ENCODE measurements at places on chromosomes 6 and 20.

DNA sequence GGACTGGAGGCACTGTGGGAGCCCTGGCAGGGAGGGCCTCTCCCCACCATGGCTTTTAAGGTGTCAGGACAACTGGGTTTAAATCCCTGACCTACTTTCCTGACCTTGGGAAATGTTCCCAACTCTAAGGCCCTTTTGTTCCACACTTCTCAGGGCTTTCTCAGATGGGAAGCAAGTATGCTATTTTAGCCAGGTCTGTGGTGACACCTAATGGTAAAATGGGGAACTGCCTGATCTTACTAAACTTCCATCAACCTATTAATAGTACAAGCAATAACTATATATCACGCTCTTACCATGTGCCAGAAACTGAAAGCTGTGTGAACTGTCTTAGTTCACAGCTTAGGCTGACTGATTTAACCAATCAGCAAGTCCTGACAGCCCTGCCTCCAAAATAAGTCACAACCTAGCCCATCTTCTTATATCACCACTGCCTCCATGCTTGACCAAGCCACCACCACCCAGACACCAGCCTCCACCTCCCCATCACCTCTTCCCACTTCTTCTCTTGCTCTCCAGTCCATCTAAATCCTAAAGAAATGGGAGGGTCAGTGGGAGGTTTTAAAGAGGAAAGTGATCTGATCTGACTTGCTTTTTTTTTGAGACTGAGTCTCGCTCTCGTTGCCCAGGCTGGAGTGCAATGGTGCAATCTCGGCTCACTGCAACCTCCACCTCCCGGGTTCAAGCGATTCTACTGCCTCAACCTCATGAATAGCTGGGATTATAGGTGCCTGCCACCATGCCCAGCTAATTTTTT is 6.9 kb upstream of the BLCAP start:
- DNase-seq: peak; percentile 71

DNA sequence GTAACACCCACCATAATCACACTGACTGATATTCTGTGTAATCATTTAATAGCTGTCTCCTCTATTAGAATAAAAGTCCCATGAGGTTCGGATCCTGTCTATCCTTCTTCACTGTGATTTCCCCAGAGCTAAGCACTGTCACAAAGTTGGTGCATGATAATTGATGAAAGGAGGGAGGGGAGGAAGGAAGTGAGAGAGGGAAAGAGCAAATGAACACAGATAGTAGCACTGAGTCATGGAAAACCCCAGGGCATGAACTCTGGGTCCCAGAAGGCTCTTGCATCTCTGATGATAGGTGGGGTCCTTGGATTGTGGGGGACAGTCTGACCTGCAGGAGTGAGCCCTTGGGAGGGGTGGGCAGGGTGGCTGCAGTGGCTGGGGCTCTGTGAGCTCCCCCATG is 294.1 kb downstream of the LRFN2 start:
- DNase-seq: no peak

DNA sequence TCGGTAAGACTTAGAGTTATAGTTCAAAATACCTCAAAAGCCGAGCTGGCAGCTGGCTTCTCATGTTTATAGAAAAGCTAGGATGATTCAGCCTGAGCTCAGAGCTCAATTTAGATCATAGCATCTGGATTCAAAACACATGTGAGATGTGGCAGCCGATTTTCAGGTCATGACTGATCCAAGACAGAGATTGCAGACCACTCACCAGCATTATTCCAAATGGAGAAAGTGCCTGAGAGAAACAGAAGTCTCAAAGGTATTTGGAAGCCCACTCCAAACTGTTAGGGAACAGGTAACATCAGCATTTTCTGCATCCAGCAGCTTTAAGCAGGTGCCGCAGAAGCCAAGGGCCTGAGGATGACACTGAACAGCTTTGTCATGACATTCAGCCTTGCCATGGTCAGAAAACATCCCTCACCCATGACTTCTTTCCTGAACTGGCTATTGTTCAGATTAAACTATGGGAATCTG is 102.2 kb downstream of the BACH2 start:
- no peak for DNase-seq

DNA sequence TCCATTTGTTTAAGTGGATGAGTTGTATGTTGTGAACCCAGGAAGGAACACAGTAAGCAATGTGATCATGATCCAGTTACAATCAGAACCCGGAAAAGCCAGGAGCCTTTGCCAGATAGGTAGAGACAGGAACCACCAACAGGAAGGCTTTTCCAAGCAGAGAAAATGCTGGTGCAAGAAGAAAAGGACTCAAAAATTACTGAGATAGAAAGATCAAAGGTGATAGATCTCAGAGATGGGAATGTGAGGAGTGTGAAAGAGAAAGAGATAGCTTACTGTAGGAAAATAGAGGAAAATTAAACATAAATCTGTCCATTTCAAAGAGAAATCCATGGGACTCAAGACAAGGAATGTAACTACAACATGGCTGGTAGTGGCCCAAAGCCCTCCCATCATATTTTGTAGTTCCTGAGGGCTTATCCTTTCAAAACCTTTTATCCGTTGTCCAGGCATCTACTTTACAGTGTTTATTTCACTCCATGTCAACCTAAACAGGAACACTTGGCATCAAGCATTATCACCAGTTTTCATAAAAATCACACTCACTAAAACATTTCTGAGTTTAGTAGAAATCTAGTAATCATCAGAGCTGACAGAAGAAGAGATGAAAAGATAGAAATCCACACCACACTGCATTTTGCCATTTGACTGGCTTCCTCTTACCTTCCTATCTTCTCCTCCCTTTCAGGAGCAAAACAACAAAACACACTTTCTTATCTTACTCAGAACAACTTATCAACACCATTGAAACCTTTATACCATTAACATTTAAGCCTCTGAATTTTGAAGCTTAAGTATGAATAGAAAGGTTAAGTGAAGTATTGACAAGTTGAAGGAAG is 44.5 kb upstream of the STXBP5 start:
- DNase-seq: no peak

DNA sequence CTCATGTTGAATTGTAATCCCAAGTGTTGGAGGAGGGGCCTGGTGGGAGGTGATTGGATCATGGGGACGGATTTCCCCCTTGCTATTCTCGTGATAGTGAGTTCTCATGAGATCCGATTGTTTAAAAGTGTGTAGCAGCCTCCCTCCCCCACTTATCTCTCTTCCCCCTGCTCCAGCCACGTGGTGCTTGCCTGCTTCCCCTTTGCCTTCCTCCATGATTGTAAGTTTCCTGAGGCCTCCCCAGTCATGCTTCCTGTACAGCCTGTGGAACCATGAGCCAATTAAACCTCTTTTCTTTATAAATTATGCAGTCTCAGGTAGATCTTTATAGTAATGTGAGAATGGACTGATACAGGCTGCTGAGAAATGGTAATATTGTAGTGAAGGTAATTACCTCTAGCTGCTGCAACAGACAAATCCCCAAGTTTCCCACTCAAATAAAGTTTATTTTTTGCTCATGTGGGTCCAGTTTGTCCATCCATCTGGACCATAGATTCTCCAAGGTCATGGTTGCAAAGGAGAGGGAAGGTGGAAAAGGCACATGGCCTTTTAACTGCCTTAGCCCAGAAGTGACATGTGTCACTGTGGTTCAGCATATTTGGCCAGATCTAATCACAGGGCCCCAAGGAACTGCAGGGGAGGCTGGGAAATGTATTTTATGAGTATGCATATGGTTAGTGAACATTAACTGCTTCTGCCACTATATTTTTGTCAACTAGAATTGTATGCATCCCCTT is 89.2 kb downstream of the TRMT11 start:
- DNase-seq: no peak

- DNase-seq: no peak
Measured at GRCh38 chr6:111038534-111039252, 48.6 kb upstream of the SLC16A10 start.

- no peak for DNase-seq
Measured at GRCh38 chr20:45500022-45500421, 15.4 kb downstream of the SPINT3 start.

DNA sequence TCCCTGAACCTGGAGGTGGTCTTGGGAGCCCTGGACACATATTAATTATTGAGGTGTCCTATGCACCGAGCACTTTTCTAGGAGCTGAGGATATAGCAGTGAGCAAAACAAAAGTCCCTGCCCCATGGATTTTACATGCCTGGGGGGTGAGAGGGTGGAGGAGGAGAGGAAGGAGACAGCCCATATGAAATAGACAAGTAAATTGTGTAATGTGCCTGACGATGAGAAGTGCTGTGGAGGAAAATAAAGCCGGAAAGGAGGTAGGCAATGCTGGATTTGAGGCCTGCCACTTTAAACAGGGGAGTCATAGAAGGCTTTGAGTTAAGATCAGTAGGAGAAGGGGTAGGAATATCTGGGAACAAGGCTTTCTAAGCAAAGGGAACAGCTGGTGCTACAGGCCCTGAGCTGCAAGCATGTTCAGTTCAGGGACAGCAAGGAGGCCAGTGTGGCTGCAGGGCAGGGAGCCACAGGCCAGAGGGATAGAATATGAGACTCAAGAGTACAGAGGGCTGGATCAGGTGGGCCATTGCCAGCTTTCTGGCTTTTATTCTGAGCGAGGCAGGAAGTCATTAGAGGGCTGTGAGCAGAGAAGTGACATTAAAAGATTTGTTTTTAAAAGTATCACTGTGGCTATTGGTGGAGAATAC is 19.1 kb upstream of the MYLIP start:
- no peak for DNase-seq

- DNase-seq: no peak
Measured at GRCh38 chr6:39365281-39366074, 43.0 kb upstream of the KCNK16 start.

DNA sequence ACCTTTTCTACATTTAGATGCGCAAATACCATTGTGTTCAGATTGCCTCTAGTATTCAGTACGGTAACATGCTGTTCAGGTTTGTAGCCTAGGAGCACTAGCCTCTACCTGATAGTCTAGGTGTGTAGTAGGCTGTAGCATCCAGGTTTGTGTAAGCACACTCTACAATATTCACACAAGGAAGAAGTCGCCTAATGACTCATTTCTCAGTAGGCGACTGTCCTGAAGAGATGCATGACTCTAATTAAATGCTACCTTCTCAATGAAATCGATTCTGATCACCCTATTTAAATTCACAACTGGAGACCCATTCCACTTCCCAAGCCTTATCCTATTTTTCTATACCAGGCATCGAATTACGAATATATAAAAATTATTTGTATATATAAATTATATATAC is 1.3 kb downstream of the MCUR1 start:
- DNase-seq: no peak

DNA sequence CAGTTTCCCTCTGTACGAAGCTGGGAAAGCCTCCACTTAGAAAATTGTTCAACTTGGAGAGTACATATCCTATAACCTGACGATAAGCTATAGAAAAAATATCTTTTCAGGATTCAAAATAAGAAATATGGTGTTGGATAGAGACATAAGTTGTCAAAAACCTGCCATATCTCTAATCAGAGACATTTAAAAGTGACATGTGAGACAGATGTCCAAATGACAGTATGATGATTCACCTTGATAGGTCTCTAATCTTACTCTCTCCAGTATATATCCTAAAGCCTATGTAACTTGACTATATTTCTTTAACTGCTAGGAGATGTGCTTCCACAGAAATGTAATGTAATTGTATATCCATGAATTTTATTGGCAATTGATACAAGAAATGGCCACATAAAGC is 932.4 kb upstream of the MAN1A1 start:
- DNase-seq: no peak

DNA sequence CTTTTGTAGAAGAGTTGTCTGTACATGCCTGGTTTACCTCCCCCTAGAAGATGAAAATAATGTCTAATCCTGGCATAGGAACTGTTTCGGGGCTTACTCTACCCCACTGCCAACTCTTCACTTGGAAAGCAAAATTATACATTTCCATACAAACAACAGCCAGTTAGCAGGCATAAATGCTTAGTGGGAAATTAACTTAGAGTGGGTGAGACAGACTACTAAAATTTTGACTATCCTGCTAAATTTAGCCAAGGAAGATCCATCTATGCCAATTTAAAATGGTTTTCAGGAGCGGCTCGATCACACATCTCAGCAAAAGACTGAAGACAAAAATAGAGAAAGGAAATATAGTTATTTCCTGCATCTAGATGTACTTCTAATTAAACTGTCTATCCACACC is 221.2 kb downstream of the TPBG start:
- no peak for DNase-seq

- no peak for DNase-seq
Measured at GRCh38 chr6:158398252-158399024, 86.2 kb downstream of the TULP4 start.

DNA sequence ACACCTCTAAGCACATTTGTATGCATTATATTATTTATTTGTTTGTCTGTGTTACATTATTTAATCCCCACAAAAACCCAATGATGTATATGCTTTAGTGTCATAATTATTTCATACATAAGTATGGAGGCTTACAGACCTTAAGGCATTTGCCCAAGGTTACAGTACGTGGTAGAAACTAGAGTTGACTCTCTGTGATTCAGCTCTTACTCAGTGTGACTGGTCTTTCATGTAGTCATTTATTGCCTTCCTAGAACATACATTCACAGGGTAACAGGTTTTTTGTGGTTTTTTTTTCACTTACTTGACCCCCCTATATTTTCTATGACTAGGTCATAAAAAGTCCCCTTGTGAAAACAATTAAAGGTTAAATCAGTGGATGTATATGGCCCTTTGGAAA is 566.8 kb downstream of the TFAP2A start:
- no peak for DNase-seq

DNA sequence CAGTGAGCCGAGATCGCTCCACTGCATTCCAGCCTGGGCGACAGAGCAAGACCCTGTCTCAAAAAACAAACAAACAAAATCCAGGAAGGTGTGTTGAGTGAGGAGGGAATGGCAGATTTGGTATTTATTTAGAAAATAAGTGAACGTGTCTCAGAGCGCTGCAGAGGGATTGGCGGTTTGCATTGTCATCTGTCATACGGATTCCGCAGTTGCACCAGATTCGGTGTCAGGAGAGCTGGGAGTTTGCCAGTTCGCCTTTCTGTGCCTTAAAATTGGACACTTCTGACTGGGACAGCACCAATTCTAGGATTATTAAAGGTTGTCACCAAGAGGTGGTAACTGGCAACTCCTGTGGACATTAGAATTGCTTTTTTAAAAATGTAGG is 912 bp downstream of the SNRNP48 start:
- DNase-seq: no peak

DNA sequence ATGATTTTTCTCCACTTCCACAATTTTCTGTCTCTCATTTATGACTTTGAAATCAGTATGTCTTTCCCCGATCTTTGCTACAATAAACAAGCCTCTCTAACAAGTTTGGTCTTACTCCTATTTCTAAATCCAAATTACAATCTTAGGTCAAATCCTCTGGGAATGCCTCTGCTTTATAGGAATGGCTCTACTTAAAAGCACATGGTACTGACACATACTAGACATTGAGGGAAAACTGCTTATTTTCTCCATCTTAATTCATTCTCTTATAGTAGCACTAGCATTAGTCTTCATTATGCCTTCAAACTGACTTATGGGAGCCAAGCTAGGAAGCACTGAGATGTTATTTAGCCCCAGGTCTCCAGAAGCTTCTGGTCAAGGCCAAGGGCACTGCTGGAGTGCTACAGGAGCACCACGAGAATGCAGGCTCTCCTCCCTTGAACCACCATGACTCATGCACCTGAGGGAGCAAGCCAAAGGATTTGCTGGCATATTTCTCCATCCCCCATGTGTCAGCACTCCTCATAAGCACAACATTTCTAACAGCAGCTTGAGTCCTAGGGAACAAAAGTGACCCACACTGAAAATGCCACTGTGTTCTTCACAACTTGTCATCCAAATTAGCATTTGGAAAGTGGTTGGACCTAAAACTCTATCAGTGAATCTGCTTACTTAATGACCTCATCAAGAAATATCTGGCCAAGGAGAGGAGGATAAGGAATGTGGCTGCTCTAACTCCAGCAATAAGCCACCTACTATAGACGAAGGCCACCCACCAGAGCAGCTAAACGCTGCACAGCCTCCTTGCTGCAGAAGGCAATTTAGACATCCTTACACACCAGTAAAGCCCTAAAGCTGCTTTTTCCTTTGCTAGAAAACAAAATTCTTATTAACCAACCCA is 156.8 kb upstream of the KCNQ5 start:
- no peak for DNase-seq
